NCI-H187 (cell line): ENCODE measurements at places on chromosomes 5 and 9.

DNA sequence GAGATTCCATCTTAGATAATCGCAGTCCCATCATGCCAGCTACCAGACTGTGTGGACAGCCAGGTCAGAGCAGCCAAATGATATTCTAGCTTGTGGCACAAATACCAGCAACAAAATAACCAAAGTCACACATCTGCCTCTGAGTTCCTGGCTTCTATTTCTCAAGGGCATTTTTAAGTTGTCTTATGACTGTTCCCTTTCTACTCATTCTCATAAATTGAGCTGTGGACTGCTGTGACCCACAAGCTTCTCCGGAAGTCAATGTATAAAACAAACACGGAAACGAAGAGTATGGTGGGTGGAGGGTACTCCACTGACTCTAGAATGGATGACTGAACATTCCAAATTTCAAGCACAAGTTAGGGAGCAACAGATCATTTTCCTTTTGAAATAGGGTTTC is 43.9 kb downstream of the PDCD1LG2 start:
- DNase-seq = no peak

GRCh38 chr9:130182381-130182909 is 10.2 kb downstream of the NCS1 start:
- no peak for DNase-seq

GRCh38 chr5:175854231-175855040 is 16.9 kb upstream of the CPLX2 start:
- no peak for DNase-seq

DNA sequence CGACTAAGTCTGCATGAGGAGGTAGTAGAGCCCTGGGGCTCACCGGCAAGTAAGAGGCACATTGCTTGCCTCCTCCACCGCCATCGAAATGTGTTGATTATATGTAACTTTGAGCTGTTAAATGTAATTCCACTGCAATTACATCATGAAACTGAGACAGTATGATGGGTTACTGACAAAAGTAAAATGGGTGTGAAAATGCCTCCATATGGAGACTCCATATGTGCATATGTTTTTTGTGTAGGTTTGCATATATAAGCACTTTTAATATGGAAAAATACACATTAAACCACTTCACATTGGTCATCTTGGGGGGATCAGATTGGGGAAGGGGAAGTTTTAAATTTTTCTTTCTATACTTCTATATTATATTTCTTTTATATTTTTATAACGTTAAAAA is 29.8 kb downstream of the NFIL3 start:
- no peak for DNase-seq

GRCh38 chr9:130854092-130854491 is 19.0 kb downstream of the ABL1 start:
- DNase-seq = no peak

DNA sequence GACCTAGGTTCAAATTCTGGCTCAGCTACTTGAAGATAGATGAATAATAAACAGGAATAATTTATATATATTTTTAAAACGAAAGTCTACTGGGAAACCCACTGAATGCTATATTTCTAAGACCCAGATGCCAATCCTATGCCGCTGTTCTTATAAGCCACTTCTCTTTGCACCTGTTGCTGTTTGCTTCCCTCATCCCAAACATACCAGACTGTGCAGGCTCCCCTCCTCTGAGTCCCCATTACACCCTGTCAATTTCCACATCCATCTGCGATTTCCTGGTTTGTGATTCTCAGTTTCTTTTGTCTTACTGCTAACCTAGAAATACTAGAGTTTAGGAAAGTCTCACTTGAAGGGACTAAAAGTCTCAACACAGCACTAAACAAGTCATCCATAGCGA is 92.8 kb upstream of the CAST start:
- DNase-seq = no peak

- no peak for DNase-seq
These were observed 7.0 kb upstream of the RASA1 start for GRCh38 chr5:87260604-87261192.

GRCh38 chr5:19233573-19233972 is 754.4 kb downstream of the CDH18 start:
- DNase-seq = no peak

DNA sequence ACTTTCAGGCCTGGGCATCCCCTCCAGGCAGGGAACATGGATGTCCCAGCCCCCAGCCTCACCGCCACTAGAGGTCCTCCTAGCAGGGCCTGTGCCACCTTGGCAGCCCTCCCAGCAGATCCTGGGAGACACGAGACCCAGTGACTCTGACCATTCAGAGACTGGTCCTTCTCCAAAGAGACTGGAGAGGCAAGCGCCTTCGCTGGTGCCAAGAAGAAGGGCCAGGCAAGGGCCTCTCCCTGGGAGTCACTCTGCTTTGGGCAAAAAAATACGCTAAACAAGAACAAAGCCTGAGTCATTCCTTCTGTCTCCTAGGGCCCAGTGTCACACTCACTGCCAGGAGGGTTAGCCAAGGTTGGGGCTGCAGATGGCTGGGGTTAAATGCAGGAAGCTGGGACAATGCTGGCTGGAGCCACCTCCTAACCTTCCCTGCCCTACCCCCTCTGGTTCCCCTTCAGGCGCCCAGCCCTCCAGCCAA is 35.3 kb upstream of the SMIM23 start:
- no peak for DNase-seq

GRCh38 chr5:157541447-157542118 is 34.0 kb downstream of the ADAM19 start:
- no peak for DNase-seq

GRCh38 chr9:111108946-111109345 is 70.7 kb upstream of the LPAR1 start:
- no peak for DNase-seq

GRCh38 chr9:16308645-16309044 is 561.8 kb downstream of the BNC2 start:
- DNase-seq = no peak

GRCh38 chr9:121999556-121999955 is 93.6 kb downstream of the TTLL11 start:
- DNase-seq = no peak

- no peak for DNase-seq
These were observed 10.2 kb upstream of the RFK start for GRCh38 chr9:76404401-76404800.

DNA sequence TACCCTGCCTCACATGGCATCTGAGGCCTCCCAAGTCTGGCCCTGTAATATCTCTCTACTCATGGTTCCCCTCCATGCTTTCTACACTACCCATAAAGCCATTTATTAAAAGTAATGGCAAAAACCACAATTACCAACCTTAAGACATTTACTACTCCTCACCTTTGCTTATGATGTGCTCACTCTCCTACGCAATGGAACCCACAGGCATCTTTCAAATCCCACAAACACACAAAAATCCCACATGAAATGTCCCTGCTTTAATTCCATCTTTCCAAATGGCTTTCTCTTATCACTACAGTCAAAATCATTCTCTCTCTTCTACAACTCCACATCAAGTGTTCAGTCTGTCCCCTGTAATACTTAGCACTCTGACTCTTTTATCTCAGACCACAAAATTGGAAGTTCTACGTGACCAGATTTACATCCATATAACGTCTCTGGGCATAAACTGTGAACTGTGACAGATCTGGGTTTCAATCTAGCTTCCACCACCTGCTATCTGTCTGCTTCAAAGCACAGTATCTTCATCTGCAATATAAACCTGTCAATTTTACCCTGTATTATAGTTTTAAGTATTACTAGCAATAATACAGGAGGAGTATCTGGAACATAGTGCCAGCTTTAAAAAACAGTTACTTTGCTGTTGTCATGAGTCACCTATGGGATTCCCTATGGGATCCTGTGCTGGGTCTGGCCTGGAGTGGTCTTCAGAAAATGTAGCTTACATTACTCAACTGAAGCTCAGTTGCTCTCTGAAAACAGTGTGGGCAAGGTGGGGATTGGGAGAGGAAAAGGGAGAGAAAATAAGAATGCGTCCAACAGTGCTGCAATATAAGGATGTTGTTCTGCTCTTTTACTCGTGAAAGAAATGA is 137.1 kb upstream of the TRIM32 start:
- no peak for DNase-seq

DNA sequence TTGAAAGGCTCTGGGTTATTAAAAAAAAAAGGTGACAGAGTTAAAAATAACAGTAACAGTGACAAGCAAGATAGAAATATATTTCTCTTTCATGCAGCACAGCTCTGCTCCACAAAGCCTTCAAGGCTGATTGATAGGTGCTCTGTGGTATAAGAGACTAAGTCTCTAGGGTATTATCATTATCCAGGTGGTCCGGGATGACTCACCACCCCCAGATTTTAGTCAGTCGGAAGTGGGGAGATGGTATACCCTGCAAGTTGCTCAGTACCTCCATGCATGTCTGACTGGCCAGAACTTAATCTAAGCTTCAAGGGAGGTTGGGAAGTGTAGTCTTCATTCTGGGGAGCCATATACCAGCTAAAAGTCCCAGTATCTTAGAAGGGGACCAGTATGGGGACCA is 76.1 kb downstream of the SLC1A3 start:
- DNase-seq = no peak

DNA sequence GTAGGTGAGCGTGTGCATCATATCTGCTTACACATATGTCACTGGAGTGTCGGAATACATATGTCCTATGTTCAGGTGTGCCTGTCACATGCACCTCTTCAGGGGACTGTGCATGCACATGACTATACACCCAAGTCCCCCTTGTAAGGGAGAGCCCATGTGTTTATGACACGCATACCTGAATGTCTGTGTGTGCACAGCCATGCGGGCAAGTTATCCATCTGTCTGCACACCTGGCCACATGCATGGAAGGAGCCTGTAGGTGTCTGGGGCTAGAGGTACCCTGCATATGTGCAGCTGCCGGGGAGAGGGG is 622 bp upstream of the RGS14 start:
- DNase-seq = no peak

- no peak for DNase-seq
These were observed 38.8 kb upstream of the GLRX start for GRCh38 chr5:95861221-95861863.
